ENCODE measurements at places on chromosomes 7 and 10. TPM values are rescaled to one million over a fixed set of nuclear protein-coding genes. Genes with fewer than 3 reads are reported as not detected.

The ASB15 gene
- not detected for total RNA-seq

DNA sequence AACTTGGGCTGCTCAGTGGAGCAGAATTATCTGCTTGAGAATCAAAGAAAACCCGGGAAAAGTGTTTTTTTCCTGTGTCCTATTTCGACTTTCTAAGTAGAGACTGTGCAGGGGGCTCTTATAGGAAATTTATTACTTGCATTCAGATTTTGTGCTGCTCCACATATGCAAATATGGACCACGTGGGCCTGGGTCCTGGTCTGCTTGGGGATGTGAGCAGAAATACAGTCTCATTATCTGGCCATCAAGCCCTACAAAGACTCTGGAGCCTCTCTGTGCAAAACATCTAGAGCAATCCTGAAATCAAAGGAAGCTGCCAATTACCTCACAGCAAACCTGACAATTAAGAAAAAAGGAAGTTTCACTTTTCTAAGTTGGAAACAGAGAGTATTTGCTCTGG lies 216.9 kb downstream of the LRMDA start:
- no peak for DNase-seq

DNA sequence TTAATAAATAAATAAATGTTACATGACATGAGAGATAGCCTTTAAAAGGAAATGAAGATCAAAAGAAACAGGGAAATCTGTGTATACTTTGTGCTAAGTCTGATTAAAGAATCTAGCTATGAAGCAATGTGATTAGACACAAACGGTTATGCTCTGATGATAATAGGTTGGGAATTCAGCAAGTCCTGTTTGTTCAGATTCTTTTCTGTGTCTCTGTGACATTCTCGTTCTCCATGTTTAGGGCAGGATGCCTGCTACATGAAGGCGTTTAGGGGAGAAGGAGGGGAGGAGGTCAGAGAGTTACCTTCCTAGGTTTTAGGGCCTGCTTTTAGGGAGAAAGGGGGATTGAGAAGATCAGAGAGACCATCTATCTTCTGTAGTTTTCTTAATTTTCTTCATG lies 555.3 kb downstream of the DNAJB9 start:
- DNase-seq = no peak

DNA sequence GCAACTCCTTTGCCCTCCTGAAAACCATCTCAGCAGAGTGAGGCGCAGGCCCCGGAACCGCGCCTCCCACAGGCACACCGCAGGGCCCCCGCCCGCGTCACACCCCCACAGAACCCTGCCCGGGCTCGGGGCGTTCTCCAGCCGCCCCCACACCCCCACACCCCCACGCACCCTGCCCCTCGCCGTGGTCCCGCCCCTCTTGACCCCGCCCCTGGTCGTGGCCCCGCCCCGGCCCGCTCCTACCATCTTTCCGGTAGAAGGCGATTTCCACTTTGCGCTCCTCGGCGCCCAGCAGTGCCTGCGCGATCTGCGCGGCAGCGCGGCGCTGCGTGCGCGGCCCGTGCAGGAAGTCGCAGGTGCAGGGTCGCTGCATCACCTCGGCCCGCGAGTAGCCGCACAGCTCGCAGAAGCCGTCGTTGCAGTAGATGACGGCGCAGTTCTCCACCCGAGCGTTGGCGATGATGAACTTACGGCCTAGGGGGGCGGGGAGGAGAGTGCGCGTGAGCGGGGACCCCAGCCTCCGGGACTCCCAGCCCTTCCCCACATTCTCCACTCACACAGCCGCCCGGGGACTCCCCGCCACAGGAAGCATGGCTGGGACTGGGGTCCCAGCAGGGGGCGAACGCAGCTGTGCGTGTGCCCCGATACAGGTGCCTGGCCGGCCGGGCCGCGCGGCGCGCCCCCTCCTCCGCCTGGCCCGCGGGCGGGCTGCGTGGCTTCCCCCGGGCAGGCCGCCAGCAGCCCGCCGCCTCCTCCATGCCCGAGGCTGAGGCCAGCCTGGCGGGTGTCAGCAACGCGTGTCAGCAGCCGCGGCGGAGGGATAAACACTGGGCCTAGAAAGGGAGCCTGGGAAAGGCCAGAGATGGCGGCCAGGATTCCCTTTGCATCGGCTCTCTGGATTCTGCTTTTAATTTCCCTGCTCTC lies 3.4 kb downstream of the KCNH2 start:
- DNase-seq = no peak

- peak; percentile 63 for DNase-seq
These were observed 687 bp downstream of the EPDR1 start for GRCh38 chr7:37920849-37921805.

The UNCX gene
- not detected for total RNA-seq

DNA sequence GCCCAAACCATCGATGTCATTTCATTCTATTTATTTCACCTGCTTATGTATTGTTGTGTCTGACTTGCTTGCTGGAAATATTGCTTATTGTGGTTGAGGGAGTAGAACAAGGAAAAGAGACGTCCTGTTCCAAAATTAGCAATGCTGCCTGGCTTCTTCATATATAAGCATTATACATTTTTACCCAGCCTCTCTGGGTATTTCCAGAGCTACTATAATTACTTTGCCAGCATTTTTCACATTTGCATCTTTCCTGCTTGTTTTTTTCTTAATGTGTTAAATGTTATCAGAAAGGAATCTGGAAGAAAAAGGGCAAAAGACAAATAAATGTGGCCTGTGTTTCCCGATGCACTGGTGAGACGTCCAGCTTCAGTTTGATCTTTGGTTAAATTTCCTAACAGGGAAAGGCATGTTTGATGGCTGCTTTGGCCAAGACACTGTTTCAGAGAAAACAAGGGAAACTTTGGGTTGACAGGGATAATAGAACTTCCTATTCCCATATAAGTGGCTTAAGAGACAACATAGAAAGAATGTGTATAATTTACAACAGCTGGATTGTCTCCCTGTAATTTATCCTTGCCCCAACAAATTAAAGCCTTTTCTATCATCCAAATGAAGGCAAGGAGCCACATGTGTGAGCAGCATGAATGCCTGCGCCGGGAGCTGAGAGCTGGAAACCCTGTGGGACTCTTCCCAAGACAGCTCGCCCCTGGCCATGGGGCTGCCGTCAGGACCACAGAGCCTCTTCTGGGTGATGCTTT lies 671.1 kb upstream of the CELF2 start:
- DNase-seq = no peak

GRCh38 chr7:6165521-6166320 lies 106.7 kb downstream of the CYTH3 start:
- DNase-seq = no peak

The C10orf143 gene
- total RNA-seq = 3.2 TPM

Measured in aorta (tissue), 5 donors.